ENCODE measurements at places on chromosomes 16 and 17.

GRCh38 chr16:72945611-72946010, 102.3 kb downstream of the ZFHX3 start:
- DNase-seq = no peak

DNA sequence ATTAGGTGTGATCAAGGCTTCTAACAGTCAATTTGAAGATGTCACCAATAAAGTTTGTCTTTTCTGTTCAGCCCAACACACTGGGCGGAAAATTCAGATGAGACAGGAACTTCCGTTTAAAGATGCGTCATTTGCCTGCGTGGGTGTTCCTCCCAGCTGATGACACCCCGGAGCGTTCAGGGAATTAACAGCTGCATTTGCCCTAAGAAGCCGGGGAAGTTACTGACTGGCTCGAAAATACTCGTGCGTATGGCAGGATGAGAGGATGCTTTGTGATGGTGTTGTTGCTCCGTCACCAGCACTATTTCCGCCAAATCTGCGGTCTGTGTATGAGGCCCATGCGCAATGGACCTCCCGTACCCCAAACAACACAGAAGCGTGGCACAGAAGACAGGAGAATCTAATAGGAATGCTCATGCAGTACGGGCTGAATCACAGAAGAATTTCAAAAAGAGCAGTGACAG, 11.9 kb upstream of the PVALEF start:
- no peak for DNase-seq

DNA sequence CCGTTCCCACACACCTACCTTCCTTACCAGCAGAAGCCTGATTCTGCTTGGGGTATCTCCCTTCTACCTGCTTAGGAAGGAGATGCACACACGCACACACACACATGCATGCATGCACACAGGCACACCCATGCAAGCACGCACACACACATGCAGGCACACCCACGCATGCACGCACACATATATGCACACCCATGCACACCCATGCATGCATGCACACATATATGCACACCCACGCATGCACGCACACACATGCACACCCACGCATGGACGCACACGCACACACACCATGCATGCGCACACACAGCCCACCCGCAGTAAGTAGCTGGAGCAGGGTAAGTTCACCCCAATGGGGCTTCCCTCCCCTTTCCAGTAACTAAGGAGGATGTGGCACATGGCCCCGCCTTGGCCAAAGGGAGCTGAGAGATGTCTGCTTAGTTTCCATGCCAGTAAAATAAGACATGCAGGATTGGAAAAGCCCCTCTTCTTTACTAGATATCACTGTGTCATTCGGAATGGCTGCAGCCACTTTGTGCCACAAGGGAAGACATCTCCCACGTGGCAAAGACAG, 33.7 kb downstream of the ADCY9 start:
- peak; percentile 43 for DNase-seq

- DNase-seq = no peak
These were observed 7.2 kb downstream of the SMTNL2 start for GRCh38 chr17:4591529-4591928.

GRCh38 chr16:53045341-53046220, 7.1 kb downstream of the CHD9NB start:
- no peak for DNase-seq

- DNase-seq = peak; percentile 18
These were observed 6.1 kb downstream of the CAMKK1 start for GRCh38 chr17:3886776-3887175.

DNA sequence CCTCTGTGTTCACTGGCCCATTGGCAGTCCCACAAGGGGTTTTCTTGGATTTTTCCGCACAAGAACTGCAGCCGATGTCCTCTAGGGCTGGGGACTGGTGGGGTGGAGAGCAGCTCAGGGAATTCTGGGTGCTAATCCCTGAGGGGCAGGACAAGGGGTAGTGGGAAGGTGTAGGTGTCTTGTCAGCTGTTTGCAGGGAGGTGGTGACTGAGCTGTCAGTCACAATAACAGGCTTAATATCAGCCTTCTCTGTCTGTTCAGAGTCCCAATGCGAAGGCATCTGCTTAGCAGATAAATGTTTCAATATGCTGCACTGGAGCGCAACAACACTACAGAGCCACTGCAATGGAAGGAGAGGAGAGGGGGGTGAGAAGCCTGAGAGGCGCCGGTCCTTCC, 10.1 kb upstream of the DHRS13 start:
- DNase-seq = no peak

DNA sequence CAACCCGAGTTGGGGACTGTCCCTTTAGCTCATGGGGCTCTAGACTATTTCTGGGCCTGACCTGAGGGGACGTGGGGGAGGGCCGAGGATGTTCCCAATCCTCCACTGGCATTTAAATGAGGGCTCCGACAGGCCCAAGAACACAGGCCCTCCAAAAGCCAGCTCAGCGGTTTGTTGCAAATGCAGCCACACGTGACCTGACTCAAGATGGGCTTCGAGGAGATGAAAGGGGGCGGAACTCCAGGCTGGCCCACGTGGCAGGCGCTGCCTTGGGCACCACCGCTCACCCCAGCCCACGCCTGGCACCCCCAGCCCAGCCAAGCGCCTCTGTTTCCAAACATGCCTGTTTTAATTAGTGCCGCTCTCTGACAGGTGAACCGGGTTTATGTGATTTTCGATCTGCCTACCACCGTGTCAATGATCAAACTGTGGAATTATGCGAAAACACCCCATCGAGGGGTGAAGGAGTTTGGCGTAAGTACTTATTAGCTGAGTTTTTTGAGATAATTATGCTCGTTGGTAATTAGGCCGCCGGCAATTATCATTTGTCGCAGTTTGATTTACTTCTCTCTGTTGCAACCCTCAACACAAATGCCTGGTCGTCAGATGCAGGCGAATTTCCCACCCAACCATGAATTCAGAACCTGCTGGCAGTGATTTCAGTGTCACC, 226.7 kb downstream of the KATNIP start:
- no peak for DNase-seq

- DNase-seq = peak; percentile 80
These were observed 8.2 kb downstream of the RHBDF2 start for GRCh38 chr17:76492989-76493501.

GRCh38 chr16:53789137-53789536, 85.2 kb downstream of the FTO start:
- DNase-seq = no peak

DNA sequence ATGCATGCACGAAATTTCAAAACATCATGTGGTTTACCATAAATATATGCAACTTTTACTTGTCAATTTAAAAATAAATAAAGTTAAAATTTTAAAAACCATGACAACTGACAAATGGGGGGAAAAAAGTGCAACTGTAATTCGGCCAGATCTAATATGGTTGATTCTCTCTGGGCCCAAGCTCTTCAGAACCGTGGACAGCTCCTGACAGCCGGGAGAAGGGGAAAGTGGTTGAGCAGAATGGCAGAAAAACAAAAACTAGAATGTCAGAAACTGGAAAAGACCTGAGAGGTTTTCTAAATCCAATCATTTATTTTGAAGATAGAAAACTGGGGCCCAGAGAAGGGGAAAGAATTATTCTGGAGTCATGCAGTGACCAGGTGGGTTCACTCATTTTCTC, 126.6 kb downstream of the TMEM132E start:
- DNase-seq = peak; percentile 26

- no peak for DNase-seq
These were observed 43.8 kb downstream of the COPRS start for GRCh38 chr17:31815212-31815730.
